ENCODE measurements at places on chromosomes 1 and 21.

DNA sequence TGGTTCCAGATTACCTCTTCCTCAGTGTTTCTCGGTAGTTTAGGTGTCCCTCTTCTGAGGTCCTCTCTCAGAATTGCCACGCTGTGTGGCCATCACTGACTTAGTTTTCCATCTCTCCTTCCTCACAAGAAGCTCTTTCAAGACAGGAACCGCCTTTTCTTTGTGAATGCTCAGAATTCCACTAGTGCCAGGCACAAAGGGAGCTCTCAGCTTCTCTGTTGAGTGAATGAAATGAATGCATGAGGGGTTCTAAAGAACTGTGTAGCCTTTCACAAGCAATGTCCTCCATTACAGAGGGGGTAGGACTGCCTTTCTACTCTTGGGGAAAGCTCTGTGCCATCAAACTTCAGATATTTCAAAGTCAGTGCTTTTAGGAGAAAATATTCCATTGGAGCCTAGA is 546.8 kb downstream of the RWDD3 start:
- no peak for DNase-seq

DNA sequence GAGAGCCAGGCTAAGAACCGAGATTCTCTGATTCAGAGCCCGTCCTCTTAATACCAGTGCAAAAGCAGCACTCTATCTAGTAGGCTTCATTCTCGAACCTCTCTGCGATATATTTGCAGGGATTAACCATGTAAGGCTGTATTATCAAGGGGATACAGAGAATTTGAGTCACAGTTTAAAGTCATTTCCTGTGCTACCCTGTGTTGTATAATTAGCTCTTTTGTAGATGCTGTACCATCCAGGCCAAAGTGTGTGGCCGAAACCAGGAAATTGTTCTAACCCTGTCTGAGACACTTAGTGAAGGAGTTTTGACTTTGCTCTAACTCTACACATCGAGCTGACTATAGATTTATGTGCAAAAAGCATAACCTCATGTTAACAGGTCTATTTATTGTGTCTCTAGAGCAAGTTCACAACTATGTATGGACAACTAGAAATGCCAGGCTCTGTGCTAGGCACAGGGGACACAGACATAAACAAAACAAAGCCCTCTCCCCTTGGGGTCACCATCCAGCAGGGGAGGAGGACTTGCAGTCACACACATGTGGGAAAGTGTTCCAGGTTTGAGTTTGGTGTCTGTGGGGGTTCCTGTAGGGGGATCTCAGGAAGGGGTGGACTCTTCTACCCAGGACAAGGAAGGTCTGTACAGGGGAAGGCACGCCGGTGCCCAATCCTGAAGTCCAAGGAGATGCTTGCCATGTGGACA is 182.2 kb downstream of the DHRS3 start:
- DNase-seq = no peak

GRCh38 chr21:29092102-29092959 is 18.9 kb upstream of the CCT8 start:
- DNase-seq = no peak

DNA sequence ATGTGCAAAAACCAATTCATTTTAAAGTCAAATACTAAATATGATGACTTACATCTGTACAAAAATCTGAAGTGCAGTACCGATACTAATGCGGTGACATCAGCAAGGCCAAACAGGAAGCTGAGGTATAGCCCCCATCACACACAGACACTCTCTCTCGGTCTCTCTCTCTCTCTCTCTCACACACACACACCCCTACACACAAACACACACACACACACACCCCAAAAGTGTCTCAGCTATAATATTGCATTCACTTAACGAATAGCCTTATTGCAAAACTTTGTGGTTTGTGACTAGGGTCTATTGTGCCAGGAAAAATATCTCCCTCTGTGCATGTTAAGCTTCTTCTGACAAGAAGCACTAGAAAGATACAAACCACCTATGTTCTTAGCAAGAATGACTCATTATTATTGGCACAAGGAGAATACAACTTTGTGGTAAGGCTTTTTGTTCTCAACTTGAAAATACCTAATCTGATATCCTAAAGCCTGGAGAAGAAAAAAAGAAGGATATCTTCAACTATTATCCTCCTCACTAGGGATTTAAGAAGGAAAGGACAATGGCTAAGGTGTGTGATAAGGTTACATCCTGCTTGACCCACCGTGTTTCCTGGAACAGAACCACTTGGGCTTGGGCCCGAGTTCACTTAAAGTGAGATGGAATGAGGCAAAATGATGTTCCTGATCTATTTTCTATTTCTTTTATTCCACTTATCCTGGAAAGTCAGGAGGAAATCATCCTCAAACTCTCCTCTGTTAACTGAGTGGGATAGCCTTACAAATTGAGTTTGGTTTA is 107.1 kb downstream of the NIBAN1 start:
- no peak for DNase-seq

- DNase-seq = no peak
Measured at GRCh38 chr21:26513212-26513611, 59.9 kb downstream of the CYYR1 start.

- no peak for DNase-seq
Measured at GRCh38 chr21:36430841-36431240, 45.6 kb downstream of the CHAF1B start.

GRCh38 chr21:29215709-29216108 is 83.0 kb upstream of the BACH1 start:
- DNase-seq = no peak

GRCh38 chr21:38544661-38545060 is 46.4 kb upstream of the ERG start:
- no peak for DNase-seq

GRCh38 chr1:244662599-244662998 is 9.7 kb downstream of the DESI2 start:
- no peak for DNase-seq

DNA sequence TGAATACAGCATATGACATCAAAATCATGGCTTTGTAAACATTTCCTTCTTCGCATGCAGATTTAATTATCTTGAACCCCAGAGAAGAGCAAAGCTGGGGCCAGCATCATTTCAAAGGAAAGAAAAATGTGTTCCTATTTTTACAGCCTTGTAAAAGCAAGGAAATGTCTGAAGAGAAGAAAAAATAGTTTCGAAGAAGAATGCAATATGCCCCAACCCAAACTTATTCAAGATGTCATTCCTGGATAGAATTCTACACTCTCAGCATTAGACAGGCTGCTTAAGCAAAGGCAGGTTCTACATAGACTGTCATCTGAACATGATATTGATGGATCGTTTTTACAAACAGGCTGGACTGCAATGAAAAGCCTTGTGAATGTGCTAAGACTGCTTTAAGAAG is 900.8 kb downstream of the TTLL7 start:
- no peak for DNase-seq

Data from NCI-H1048 (cell line).